Panc1 (cell line): ENCODE measurements at places on chromosomes 11 and 22. TPM values are rescaled to one million over a fixed set of nuclear protein-coding genes. Genes with fewer than 3 reads are reported as not detected.

The CCDC82 gene
- 25.3 TPM for total RNA-seq

The TSKU gene
- total RNA-seq = 31.4 TPM

- peaks cover 5% of the 10 kb centered on the region; the same call in 1 of the 2 replicates for H3K27me3 ChIP-seq
- H3K4me1 ChIP-seq = peaks cover 27% of the 10 kb centered on the region
- no peaks in the 10 kb centered on the region for H3K36me3 ChIP-seq
Observed at GRCh38 chr11:57643802-57644201, 5.9 kb downstream of the YPEL4 start.

- no peaks in the 10 kb centered on the region for H3K27me3 ChIP-seq
- H3K4me1 ChIP-seq = no peaks in the 10 kb centered on the region
- H3K4me3 ChIP-seq = no peak overlapping the region
- no peak overlapping the region for H3K27ac ChIP-seq
- no peak for DNase-seq
- H3K36me3 ChIP-seq = no peaks in the 10 kb centered on the region
Observed at GRCh38 chr11:1659506-1659905, 29.9 kb downstream of the KRTAP5-5 start.

DNA sequence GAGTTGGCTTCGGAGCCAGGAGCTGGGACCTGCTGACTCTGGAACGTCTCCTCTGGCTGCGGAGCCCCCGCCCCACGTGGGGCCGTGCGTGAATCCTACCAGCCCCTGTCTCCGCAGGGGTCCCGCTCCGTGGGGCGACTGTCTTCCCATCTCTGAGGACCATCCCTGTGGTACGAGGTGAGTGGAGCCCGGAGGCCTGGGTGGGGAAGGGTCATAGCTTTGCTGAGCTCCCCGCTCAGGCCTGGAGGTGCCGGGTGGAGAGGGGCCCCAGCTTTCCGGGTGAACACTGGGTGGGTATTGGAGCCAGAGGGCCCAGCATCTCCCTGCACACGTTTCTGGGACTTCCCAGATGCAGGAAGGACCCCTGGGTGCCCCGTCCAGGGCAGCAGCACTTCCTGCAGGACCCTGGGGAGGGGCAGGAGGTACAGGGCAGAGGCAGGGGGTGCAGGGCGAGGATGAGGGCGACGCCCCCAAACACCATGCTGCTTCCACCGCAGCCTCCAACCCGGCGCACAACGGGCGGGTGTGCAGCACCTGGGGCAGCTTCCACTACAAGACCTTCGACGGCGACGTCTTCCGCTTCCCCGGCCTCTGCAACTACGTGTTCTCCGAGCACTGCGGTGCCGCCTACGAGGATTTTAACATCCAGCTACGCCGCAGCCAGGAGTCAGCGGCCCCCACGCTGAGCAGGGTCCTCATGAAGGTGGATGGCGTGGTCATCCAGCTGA is 3.8 kb downstream of the MUC5AC start:
- H3K36me3 ChIP-seq = no peaks in the 10 kb centered on the region
- H3K27me3 ChIP-seq = no peaks in the 10 kb centered on the region
- DNase-seq = no peak
- peaks cover 26% of the 10 kb centered on the region for H3K4me1 ChIP-seq
